ENCODE measurements at places on chromosomes 13 and 19. TPM values are rescaled to one million over a fixed set of nuclear protein-coding genes. Genes with fewer than 3 reads are reported as not detected.

Gene ZNF536
- total RNA-seq: not detected

Gene KDELR1
- total RNA-seq: 118 TPM

Gene KIRREL2
- total RNA-seq: not detected

Gene ZNF582
- 3.1 TPM for total RNA-seq

Gene TMPRSS9
- not detected for total RNA-seq

Gene ZNF431
- 7.7 TPM for total RNA-seq

Gene LRFN3
- 5.1 TPM for total RNA-seq

Gene FBL
- 95.5 TPM for total RNA-seq

Gene ZNF99
- total RNA-seq: not detected

Gene FCHO1
- total RNA-seq: 0.65 TPM

Gene IGFL3
- total RNA-seq: not detected

Gene BEST2
- total RNA-seq: not detected

Gene CEACAM8
- total RNA-seq: not detected

Gene LILRA5
- total RNA-seq: not detected

Gene C3
- 313 TPM for total RNA-seq

Gene NLRP9
- total RNA-seq: not detected

Gene MTUS2
- total RNA-seq: 0.13 TPM

Gene PTH2
- total RNA-seq: not detected

Gene CYP4F2
- not detected for total RNA-seq

Gene AMH
- 1.3 TPM for total RNA-seq

Gene RFPL4AL1
- total RNA-seq: not detected

Gene POMP
- total RNA-seq: 69.0 TPM

Gene C19orf85
- not detected for total RNA-seq

Gene HIF3A
- total RNA-seq: 2.8 TPM

Gene DACH1
- not detected for total RNA-seq

Gene SLC10A2
- not detected for total RNA-seq

Gene KLHL1
- not detected for total RNA-seq

Gene NFIC
- total RNA-seq: 101 TPM

Gene ZNF296
- total RNA-seq: 0.07 TPM

Gene GARIN5A
- 0.23 TPM for total RNA-seq

Gene OR7A17
- not detected for total RNA-seq

Gene CD22
- 0.40 TPM for total RNA-seq
